ENCODE measurements at places on chromosomes 4 and X. TPM values are rescaled to one million over a fixed set of nuclear protein-coding genes. Genes with fewer than 3 reads are reported as not detected.

TMEM35A gene
- 22.0 TPM for total RNA-seq

SPANXC gene
- total RNA-seq: not detected

SOX3 gene
- not detected for total RNA-seq

VSIG4 gene
- total RNA-seq: not detected

ARMCX6 gene
- 30.3 TPM for total RNA-seq

FAM149A gene
- 5.6 TPM for total RNA-seq

UGT2B11 gene
- not detected for total RNA-seq

FAM53A gene
- 1.6 TPM for total RNA-seq

FAM241A gene
- 2.3 TPM for total RNA-seq

LRRC66 gene
- 0.80 TPM for total RNA-seq

HUWE1 gene
- total RNA-seq: 76.0 TPM

MAGEA9B gene
- total RNA-seq: not detected

ELOVL6 gene
- total RNA-seq: 15.2 TPM

CT47B1 gene
- not detected for total RNA-seq

IL13RA1 gene
- total RNA-seq: 31.9 TPM

SGMS2 gene
- total RNA-seq: 10.5 TPM

ZNF280C gene
- total RNA-seq: 8.3 TPM

RFC1 gene
- 33.1 TPM for total RNA-seq

CNGA1 gene
- total RNA-seq: not detected

ERVMER34-1 gene
- 0.13 TPM for total RNA-seq

SPACA5B gene
- total RNA-seq: not detected

EVC2 gene
- total RNA-seq: 11.7 TPM

PAGE2 gene
- total RNA-seq: not detected

H2BW2 gene
- not detected for total RNA-seq

COX7B2 gene
- total RNA-seq: not detected

KDR gene
- 4.3 TPM for total RNA-seq

TKTL1 gene
- not detected for total RNA-seq

FDCSP gene
- 7.7 TPM for total RNA-seq

TMEM47 gene
- total RNA-seq: 28.3 TPM

PABPC4L gene
- 3.6 TPM for total RNA-seq

FGG gene
- 0.88 TPM for total RNA-seq

ZCCHC18 gene
- 0.24 TPM for total RNA-seq

SMR3B gene
- not detected for total RNA-seq

ARHGAP4 gene
- 6.7 TPM for total RNA-seq

TEC gene
- total RNA-seq: 2.6 TPM

FRMPD3 gene
- not detected for total RNA-seq

TCEAL7 gene
- 30.5 TPM for total RNA-seq

GAGE13 gene
- total RNA-seq: not detected

UGT2A3 gene
- total RNA-seq: not detected

GUCY1B1 gene
- 8.1 TPM for total RNA-seq

CABS1 gene
- not detected for total RNA-seq

EXOC1L gene
- not detected for total RNA-seq

IL15 gene
- 6.2 TPM for total RNA-seq
